ENCODE measurements at places on chromosomes 1 and 21.

- no peak for DNase-seq
Observed at GRCh38 chr1:27564710-27565649, 39.0 kb downstream of the AHDC1 start.

DNA sequence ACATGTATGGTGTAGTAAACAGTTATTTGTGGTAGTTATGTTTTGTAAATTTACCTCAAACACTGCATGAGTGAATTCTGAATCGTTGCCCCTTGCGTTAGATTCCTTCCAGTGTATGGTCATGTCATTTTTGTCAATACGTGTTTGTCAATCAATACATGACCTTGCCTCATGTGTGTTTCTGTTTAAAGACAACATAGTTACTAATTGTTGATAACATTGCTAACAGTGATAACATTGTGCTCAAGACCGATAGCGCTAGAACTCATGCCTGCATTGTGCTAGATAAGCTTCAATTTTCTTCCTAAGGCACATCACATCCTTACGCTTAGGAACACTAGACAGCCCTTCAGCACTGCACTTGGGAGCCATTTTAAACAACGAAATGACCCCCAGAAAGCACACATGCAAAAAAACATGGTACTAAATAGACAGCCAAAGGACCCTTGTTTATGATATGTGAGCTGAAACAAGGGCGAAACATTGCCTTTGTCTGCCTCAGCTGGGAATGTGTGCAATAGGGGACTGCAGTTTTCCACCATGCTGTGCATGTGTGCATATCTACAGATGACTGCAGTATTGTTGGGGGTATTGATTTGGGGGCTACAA, 37.3 kb downstream of the MRPS6 start:
- DNase-seq: no peak

DNA sequence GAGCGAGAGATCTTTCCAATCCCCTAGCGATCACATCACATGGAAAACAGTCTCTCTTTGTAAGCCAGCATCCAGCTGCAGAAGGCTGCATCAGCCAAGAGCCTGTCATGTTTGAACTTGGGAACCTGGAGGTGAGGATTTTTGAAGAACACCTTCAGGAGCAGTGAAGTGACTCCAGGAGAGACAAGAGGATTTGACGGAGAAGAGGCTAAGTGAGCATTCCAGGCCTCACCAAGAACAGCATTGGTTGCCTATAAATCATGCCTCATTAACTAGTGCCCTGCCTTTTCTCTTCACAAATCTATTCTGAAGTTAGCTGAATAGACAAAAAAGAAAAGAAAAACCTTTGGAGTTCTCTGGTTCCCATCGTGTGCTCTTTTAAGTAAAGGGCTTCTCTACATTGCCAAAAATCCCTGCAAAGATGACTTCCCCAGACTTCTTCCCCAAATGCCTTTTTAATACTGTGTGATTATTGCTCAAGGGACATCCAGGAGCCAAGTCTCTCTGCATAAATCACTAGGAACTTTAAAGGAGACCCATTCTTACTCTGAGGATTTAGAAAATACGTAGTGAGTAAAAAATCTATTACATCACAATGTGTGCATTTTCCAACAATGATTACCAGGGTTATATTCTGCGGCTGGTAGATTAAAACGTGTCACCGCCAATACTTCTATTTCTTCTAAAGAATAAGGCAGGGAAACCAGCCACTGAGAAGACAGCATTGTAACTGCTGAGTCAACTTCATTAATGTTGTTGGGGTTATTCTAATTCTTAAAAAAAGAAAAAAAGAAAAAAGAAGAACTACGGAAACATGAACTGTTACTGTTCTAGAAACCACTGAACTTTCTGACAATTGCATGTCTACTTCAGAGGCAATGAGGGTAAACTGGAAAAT, 95.2 kb downstream of the KIF14 start:
- no peak for DNase-seq

DNA sequence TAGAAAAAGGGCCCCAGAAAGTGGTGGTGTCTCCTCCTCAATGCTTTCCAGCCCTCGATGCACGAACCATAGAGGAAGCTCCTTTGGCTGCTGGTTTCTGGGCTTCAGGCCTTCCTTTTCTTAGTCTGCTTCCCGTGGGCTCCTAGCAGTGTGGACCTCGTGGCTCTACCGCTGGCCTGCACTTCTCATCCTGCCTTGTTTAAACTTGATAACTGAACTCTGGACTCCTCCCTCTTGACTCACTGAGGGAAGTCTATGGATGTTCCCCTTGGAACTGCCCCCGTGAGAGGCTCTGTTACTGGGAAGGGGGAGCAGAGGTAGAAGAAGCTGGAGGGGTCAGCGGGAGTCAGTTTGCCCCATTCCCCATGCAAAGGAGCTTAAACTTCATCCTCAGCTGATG, 75.3 kb upstream of the WDR26 start:
- no peak for DNase-seq

- no peak for DNase-seq
Observed at GRCh38 chr1:15095496-15095875, 58.1 kb upstream of the TMEM51 start.

GRCh38 chr1:44860891-44861425, 17.9 kb upstream of the PTCH2 start:
- DNase-seq: no peak

DNA sequence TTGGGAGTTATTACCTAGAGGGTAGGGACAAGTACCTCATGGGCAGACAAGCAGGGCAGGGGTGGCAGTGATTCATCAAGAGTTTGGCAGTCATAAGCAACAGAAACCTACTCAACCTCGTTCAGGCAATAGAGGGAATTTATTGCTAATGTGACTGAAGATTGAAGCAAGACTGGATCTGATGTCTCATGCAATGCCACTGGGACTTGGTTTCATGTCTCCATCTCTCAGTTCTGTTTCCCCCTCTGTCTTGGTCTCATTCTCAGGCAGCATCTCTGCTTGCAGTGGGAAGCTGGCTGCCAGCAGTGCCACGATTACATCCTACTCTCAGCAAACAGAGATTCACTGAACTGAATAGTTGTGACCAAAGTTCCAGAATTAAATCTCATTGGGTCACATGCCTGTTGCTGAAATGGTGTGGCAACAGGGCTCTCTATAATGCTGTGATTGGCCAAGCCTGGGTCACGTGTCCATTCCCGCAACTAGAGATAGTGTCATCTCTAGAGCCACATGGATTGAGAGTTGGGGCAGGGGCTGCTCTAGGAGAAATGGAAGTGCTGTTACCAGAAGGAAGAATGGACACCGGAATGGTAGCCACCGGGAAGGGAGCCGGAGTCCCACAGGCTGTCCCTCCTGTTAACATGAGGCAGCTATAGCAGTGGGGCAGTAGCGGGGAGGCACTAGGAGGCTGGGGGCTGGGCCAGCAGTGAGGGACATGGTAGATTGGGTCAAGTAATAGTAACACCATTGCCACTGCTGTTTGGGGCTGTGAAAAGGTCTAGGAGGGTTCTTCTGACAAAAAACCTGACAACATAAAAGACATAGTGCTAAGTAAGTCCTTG, 3.9 kb upstream of the CDC42 start:
- no peak for DNase-seq

GRCh38 chr1:246199086-246199645, 307.9 kb downstream of the SMYD3 start:
- DNase-seq: no peak

- DNase-seq: no peak
Observed at GRCh38 chr1:23699280-23700179, 7.9 kb downstream of the RPL11 start.

GRCh38 chr1:172473842-172474241, 30.0 kb upstream of the PIGC start:
- DNase-seq: no peak

DNA sequence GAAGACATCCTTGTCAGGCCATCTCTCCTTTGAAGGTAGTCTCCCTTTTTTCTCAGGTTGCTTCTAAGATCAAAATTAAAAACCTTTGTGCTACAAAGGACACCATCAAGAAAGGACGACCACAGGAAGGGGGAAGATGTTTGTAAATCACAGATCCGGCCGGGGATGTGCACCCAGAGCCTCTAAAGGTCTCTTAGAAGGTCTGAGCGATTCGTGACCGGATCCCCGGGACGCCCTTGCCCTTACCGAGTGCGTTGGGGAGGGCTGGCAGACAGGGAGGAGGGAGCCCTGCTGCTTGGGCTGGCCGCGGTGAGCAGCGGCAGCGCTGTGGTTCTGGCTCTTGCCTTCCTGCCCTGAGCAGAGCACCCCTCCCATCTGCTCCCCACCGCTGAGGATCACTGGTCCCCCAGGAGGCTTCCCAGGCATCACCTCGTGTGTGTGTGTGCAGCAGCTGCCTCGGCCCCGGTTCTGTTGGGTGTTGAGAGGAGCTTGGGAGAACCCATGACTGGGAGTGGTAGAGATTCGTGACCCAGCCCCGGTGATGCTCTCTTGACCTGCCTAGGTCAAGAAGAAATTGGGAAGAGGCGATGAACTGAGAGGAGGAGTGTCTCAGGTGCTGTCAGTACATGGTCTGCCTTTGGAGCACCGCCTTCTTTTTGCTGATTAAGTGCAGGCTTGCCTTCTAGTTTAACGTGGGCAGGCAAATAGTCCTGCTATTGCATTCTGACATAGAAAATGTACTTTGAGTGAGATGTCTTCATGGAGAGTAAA, 34.5 kb downstream of the AGPAT3 start:
- DNase-seq: no peak

- no peak for DNase-seq
Observed at GRCh38 chr1:160154790-160155189, 3.4 kb downstream of the ATP1A4 start.

DNA sequence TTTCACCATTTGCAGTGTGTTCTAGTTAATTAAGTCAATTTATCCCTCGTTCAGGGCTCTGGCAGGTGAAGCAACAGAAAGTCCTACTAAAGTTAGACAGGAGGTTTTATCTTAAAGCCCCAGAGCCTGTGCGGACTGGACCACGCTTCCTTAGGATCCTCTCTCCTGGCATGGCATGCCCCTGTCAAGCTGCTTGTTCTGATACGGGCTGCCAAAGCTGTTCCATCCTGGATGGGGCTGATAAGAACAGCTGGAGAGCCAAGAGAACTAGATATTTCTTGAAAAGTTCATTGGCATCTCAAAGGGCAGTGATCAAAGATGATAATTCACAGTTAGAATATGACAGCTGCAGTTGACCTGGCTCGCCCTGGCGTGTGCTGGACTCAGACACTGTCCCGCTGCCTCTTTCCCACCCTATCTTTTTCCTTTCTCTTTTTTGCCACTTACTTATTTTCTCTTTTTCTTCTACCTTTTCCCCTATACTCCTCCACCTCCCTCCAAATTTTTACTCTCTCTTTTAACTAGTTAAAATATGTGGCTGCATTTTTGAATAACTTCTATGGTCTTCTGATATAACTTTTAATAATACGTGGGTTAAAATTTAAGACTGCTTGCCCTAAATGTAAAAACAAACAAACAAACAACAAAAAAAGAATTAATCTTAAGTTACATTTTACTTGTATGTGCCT, 96.7 kb downstream of the ABCA4 start:
- DNase-seq: no peak

- DNase-seq: no peak
Observed at GRCh38 chr1:96723377-96723776, 1.8 kb downstream of the PTBP2 start.

DNA sequence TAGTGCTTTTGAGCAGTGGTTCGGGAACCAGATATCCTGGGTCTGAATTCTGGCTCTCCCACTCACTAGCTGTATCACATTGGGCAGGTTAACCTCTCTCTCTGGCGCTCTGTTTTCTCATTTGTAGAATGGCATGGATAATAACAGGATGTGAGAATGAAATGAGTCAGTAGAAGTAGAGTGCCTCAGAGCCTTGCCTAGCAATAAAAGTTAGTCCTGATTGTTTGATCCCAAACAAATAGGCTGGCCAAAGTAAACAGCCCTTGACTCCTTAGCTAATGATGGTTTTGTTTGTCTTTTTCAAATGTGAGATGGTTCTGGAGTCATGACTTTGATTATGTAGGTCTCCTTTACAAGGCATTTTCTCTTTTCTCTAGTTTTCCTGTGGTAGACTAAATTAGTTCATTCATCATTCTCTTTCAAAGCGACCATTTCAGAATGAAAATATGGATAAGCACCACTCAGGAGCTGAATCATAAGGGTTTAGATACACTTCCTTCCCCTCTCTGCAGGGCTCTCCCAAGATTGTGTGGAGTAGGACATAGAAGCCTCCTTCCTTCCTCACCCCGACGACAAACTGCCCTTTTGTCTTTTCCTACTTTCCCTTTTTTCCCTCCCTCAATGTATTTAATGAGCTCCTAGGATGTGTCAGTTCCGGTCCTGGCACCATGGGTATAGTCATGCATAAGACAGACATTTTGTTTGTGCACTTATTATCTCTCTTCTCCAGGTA, 23.1 kb downstream of the KIAA0040 start:
- DNase-seq: no peak

- no peak for DNase-seq
Observed at GRCh38 chr1:175237389-175237788, 44.8 kb upstream of the KIAA0040 start.
